ENCODE measurements at places on chromosomes 5 and 9.

GRCh38 chr5:143051244-143052058 lies 281.3 kb downstream of the ARHGAP26 start:
- DNase-seq, result peak; percentile 93

DNA sequence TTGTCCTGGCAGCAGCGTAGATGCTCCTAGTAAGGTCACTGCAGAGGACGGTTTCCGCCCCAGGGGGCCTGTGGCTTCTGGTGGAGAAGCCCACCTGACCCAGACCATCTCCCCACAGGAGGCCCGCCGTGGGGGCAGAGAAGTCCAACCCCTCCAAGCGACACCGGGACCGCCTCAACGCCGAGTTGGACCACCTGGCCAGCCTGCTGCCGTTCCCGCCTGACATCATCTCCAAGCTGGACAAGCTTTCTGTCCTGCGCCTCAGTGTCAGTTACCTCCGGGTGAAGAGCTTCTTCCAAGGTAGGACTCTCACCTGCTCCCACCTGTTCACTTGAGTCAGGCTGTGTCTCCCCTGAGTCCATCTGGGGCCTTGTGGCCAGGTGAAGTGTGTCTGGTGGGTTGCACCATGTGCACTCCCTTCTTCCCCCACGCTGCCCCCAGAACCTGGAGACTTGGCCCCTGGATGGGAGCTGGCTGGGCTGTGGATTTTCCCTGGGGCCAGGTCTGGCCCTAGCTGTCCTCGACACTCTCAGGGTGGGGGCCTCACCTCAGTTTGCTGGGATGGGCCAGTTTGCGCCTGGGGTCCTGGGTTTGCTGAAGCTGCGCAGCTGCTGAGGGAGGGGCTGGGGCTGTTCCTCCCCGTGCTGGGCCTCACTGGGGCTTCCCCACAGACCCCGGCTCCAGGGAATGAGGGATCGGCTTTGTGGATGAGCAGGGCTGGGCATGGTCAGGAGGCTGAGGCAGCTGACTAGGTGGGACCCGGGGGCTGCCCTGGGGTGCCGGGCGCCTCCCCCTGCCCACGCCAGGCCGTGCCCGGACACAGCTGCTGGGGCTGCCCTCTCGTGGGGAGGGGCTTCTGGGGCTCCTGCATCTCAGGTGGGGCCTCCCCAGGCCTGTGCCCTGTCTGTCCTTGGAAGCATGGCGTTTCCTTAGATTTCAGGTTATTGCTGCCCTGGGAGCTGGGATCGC lies 32.4 kb downstream of the AHRR start:
- DNase-seq, result no peak

DNA sequence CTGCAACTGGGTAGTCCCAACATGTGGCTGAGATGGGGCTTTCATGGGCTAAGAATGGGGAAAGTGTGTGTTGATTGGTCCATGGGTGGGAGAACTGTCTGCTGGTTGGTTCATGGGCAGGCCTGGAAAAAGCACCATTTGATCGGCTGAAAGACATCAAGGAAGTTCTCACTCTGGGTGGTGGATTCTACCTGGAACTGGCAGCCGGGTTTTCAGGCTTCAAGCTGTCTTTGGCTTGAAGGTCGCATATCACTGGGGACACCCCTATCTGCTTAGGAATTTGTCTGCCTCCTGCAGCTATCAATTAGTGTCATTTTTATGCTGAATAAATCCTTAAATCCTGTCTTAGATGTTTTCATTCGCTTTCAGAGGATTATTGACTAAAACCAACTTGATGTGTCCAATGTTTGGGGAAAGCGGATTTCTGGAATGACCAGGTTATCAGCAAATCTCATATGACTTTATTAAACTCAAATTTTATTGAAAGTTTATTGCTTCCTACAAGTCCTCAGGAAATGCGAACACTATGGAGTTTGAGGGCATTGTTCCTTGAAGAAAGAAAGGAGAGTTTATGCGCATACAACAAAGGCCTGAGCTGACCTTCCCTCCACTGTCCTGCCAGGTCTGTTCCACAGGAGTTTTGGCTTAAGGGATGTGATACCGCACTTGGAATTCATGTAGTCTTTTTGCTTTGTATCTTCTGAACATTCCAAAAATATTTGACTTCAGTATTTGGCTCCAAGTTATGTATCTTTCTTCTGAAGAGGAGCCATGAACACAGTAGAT lies 451.1 kb downstream of the TUSC1 start:
- DNase-seq, result no peak

DNA sequence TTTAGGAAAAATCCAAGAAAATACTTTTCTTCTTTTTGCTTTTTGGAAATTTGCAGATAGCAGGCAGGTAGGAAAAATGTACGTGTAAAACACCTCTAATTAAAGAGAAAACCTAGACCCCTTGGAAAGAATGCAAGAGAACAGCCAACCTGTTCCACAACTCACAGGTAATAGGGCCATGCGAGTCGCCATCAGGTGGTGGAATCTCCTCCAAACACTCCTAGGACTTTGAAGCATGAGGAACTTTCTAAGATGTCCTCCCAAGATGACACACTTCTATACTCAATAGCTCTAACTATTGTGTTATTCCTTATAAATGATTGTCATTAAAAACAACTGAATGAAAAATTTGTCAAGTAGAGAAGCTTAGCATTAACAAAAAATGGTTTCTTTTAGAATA lies 174.0 kb downstream of the TMC1 start:
- no peak for DNase-seq

DNA sequence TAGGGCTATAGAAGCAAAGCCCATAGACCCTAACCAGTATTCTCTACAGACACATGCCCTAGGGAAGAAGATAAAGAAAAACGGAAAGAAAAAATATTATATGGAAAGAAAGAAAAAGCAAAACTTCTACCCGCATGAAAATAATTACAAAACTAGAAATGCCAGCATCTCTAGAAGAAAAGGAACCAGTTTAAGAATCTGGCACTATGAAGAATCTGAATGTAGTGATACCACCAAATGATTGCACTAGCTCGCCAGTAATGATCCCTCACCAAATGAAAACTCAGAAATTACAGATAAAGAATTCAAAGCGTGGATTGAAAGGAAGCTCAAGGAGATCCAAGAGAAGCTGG lies 341.9 kb upstream of the GRIA1 start:
- no peak for DNase-seq

DNA sequence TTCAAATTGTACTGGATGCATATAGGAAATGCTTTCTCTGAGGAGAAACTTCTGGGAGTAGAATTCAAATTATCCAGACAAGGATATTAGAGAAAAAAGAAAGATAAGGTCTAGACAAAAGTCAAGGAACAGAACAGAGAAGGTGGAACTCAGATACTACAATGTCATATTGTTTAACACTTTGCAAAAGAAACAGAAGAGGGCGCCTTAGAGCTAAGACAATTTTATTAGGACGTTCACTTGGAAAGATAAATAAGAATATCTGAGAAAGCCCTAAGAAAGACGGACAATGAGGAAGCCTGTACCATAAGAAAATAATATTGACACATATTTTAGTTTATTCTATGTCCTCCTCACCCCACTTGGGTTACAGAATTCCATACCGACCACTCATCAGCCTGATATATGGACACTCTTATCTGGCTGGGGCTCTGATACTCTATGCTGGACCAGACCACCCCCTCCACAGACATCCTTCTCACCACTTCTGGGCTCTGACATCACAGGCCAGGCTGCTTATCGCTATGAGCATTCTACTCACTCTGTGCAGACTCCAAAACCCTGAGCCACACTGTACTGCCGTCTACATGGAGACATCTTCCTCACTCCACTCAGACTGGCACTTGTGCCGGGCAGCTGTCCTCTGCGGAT lies 9.1 kb upstream of the AK3 start:
- DNase-seq, result peak; percentile 39

DNA sequence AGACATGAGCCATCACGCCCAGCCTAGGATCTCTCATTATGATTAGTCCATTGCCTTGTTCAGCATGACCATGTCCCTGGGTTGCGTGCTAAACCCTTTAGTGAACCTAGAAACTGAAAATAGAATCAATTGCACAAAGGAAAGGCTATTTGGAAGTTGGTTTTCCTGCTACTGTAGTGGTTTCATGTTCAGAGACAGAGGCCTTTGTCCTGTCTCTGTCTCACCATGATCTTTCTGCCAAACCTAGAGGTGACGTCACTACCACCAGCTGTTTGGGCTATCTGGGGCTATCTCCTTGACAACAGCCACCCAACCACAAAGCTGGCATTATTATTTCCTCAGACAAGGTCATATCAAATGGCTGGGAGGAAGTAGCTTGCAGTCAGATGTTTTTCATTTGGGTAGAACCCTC lies 4.0 kb upstream of the CDK5RAP2 start:
- DNase-seq, result no peak

DNA sequence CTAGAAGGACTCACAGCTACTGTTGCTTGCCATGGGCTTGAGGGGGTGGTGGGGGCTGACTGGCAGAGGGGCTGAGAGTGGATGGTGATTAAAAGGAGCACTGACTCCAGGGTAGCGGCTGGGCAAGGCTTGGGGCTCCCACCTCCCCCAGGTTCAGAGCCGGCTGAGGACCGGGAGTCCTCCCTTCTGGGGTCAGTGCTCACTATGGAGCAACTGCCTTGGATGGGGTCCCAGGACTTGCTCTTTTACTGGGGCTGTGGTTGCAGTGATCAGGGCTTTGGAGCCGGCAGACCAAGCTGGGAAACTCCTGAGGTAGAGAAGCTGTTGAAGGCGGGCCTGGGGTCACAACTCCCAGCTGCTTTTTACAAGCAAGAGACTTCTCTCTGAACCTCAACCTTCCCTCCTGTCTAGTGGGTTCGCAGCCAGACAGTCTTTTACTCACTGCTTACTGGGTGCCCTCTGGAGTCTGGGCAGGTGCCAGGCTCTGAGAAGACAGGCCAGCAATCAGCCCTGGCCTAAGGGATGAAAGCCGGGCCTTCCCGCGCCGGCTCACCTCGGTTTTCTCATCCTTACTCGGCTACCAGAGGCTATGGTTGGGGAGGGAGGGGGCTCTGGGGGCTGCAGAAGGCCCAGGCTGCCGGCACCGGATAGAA lies 795 bp upstream of the ASS1 start:
- DNase-seq, result peak; percentile 39

- DNase-seq, result peak; percentile 98
These were observed 12.7 kb downstream of the CSF2 start for GRCh38 chr5:132086277-132086794.

- DNase-seq, result peak; percentile 34
These were observed at the start of gene SYK for GRCh38 chr9:90801241-90801972. Gene SYK (plus strand): TSS chr9:90801819. CDS start chr9:90843899, 42,080 bp downstream.

DNA sequence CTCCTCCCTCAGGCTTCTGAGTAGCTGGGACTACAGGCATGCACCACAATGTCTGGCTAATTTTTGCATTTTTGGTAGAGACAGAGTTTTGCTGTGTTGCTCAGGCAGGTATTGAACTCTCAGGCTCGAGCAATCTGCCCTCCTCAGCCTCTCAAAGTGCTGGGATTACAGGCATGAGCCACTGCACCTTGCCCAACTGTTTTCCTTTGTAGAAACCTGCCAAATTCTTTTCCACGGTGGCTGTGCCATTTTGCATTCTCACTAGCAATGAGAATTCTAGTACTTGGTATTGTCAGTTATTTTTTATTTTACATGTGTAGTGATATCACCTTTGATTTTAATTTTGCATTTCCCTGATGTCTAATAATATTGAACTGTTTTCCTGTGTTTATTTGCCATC lies 7.8 kb downstream of the RMI1 start:
- no peak for DNase-seq

DNA sequence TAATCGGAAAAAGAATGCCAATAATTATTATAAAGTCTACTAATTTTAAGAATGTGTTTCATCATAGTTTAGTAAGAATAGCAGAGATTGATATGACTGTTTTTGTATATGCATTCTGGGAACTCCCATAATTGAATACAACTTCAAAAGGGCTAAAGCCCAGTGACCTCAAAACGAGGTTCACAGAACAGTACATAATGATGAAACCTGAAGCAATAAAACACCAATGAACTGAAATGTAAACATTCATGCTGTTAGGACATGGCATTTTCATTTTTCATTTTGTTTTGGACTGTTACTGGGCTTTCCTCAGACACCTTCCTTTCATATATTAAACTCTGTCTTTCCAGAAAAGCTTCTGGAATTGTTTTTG lies 684 bp upstream of the JMY start:
- DNase-seq, result peak; percentile 58

DNA sequence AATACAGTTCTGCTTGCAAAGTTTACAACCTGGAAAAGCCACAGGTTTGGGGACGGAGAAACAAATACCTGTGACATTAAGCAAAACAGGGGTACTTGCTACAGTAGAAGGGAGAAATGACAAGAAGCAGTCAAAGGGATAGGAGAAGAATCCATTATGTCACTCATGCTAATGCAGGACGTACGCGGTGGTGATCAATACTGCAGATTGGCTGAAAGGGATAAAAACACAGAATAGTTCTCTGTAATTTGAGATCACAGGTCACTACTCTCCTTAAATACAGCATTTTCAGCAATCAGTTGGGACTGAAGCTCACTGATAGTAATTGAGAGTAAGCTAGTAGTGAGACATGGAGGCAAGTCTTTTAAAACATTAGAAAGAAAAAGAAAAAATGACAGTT lies 130.3 kb upstream of the MTAP start:
- no peak for DNase-seq
